ENCODE measurements at places on chromosomes 3 and 15.

DNA sequence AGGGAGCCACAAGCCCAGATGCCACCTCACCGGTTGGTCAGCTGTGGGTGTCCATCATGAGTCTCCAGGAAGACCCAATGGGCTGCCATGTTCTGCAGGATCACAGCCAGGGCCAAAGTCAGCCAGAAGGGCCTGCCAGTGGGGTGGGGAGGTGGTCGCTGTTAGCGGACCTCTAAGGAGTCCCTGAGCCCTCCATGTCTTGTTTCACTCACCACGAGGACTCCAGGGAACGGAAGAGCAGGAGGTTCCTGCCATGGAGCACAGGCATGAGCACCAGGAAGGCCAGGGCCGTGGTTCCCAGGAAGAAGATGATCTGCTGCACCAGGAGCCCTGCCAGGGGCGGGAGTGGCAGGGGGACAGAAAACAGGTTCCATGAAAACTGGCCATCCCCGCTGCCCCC is 8.6 kb downstream of the ISLR start:
- DNase-seq: no peak

DNA sequence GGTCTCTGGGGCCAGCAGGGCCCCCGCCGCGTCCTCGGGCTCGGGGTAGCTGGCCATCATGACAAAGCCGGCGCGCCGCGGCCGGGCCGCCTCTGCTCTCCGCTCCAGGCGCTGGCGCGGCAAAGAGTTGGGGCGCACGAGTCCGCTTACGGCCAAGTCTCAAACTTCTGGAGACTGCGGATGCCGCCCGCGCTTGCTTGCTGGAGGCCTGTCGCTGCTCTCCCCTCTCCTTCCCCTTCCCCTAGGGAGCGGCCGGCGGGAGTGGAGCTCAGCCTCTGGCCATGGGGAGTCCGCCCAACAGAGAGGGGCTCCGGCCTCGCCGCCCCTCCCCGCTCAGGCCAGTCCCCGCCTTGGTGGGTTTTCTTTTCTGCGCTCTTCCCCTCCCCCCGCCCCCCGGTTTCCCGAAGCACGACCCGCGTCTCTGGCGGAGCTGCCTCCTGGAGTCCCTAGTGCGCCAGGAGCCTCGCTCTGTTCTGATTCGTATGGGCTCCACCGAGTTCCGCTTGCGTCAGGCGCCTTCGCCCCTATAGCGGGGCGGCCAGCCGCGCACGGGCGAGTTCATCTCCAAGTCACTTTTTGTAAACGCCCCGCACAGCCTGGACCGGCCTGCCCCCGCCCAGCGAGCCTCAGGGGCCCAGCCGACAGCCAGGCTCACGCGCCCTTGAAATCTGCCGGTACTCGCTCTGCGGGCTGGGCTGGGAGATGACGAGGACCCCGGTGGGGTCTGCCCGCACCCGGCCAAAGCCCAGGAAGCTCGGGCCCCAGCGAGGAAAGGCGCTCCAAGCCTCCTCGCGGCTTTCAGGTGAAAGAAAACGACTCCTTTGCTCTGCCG is at the start of the genes FOXL2 and FOXL2NB:
TSS of gene FOXL2 (minus strand) at position 475 of the 832 bp plus-strand sequence. CDS start at position 60, 415 bp downstream.
TSS of gene FOXL2NB (plus strand) at position 555 of the 832 bp plus-strand sequence. CDS start at position 703, 148 bp downstream.
- DNase-seq: no peak

DNA sequence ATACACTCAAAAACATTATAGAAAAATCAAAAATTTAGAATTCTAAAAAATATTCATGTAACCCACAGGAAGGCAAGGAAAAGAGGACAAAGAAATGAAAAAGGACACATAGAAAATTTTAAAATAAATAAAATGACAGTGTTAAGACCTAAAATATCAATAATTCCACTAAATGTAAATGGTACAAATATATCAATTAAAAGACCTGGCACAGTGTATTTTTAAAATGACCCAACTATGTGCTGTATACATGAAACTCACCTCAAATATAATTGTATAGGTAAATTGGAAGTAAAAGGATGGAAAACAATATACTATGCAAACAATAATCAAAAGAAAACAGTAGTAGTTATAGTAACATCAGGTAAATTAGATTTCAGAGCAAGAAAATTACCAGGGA is 10.1 kb upstream of the FBXW12 start:
- DNase-seq: no peak

- DNase-seq: no peak
These were observed 214.1 kb upstream of the CTNNB1 start for GRCh38 chr3:40985195-40985594.

DNA sequence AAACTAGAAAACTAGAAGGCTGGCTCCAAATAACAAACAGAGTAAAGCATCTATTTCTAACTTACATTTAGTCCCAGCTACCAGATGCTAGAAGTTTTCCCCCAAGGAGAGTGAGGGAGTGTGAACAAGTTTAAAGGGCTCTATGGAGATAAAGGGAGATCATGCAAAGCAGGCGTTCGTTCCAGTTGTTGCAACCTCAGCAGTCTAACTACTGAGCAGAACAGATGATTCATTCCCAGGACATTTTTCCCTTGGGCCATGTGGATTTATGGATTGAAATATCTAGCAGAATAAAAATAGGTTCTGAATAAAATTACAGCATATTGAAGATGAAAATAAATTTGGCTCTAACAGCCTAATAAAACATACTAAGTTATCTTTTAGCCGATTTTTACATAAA is 154.8 kb upstream of the TTC14 start:
- DNase-seq: no peak

- DNase-seq: no peak
These were observed 22.7 kb downstream of the ERICH6 start for GRCh38 chr3:150681057-150681456.

- no peak for DNase-seq
These were observed 34.9 kb upstream of the MAGI1 start for GRCh38 chr3:66073464-66074141.

- DNase-seq: no peak
These were observed 1.9 kb upstream of the BCL2L10 start for GRCh38 chr15:52114261-52115055.
